Hematopoietic multipotent progenitor cell treated with erythropoietin and hydrocortisone succinate and interleukin-3 and kit ligand, for 8 days (in vitro differentiated cells): ENCODE measurements at places on chromosomes 6 and 20.

- DNase-seq, result no peak
Observed at GRCh38 chr20:21767739-21768223, 62.3 kb downstream of the PAX1 start.

- no peak for DNase-seq
Observed at GRCh38 chr6:107786709-107787588, 37.2 kb downstream of the SCML4 start.

GRCh38 chr20:1920252-1920651, 25.0 kb downstream of the SIRPA start:
- DNase-seq, result no peak

- DNase-seq, result peak; percentile 51
Observed at GRCh38 chr6:30769088-30769852, 24.9 kb upstream of the IER3 start.

- peak; percentile 52 for DNase-seq
Observed at GRCh38 chr20:289693-290083, 862 bp downstream of the C20orf96 start.

DNA sequence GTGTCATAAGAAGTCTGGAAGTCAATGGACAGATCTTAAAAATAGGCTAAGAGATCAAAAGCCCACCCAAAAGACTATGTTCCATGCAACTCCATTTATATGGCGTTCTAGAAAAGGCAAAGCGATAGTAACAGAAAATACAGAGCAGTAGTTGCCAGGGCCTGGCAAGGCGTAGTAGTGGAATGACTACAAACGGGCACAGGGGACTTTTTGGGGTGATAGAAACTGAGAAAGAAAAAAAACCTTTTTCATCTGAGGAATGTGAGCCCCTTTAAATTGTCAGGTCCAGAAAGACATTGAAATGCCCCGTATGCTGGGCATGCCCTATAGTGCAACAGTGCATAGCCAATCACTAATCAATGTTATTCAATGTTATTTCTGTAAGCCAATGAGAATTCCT, 47.2 kb upstream of the FAM50B start:
- no peak for DNase-seq

- DNase-seq, result no peak
Observed at GRCh38 chr6:122749451-122750050, 30.0 kb upstream of the FABP7 start.

- peak; percentile 46 for DNase-seq
Observed at GRCh38 chr20:3407040-3407770, at the start of gene DNAAF9. Gene DNAAF9 (minus strand): TSS chr20:3407669. CDS start chr20:3407557, 112 bp downstream.

- DNase-seq, result no peak
Observed at GRCh38 chr6:125584468-125584939, 164.9 kb upstream of the HEY2 start.

DNA sequence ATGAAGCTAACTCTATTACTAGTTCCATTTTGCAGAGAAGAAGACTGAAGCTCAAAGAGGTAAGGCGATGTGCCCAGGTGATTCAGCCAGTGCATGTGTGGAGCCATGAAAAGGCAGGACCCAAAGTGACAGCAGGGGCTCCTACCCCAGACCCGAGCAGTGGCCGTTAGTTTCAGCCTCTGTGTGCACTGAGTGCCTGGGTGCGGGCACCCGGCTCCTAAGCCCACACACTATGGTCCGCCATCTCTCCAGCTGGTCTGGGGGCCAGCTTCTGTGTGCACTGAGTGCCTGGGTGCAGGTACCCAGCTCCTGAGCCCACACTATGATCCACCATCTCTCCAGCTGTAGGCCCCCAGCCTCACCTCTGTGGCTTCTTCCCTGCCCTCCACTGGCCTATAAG, 123.5 kb upstream of the CST7 start:
- DNase-seq, result no peak

GRCh38 chr6:10418862-10419748, 4.2 kb upstream of the TFAP2A start:
- DNase-seq, result no peak

- no peak for DNase-seq
Observed at GRCh38 chr6:102313699-102314098, 920.2 kb downstream of the GRIK2 start.

DNA sequence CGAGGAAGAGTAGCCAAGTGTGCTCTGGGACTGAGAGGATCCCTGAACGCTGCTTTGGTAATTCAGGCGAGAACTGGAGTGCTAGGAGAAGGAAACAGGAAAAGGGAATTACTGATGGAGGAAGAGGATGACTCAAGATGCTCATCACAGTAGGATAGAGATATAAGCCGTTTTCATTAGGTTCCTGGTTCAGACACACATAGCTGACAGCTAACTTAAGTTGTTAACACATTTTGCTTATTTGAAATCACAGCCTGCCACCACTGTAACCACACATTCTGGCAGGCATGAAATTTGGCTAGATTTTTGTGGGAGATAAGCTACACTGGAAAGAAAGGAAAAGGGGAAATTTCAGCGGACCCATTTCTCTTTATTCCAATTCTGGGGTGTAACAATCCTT, 138.2 kb upstream of the SLC22A16 start:
- DNase-seq, result no peak

DNA sequence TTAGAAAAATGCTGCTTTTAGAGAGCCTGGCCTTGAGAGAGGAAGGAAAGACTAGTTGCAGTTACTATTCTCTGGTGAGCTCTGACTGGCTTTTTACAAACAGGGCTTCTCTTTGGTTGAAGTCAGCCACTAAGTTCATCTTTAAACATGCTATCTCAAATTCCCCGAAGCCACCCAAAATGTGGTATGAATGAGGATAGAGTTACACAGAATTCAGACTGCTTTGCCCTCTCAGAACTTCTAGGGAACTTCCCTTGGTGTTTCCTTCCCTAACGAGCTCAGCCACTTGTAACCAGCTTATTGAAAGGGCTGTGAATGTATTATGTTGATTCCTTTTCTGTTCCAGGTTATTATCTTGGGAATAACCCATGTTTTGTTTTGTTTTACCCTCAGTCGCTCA, 73.5 kb downstream of the EFHC1 start:
- DNase-seq, result no peak

- DNase-seq, result no peak
Observed at GRCh38 chr6:100566563-100566962, 101.8 kb upstream of the SIM1 start.

DNA sequence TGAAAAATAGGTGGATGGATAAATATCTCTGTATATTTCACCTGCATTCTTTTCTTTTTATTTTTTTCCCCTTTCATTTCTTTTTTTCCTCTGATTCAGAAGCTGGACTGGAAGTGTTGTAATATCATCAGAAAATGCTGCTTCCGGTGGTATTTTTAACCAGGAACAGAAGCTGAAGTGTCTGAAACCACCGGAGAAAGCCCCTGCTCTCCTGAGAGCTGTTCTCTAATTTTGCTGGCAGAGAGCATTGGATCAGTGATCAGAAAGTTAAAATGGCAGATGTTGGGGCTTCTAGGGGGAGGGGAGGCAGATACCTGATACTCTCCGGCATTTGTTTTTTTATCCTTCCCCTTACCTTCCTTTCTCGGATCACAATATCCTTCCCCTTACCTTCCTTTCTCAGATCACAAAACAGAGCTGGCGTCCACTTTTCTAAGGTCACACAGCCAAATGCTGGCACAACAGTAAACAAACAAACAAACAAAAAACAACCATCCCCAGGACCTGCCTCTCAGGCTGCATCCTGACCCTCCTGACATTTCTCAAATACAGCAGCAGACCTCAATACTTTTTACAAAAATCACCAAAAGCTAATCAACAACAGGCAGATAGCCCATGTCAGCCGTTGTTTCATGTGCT, 143.2 kb upstream of the ZNF217 start:
- no peak for DNase-seq

DNA sequence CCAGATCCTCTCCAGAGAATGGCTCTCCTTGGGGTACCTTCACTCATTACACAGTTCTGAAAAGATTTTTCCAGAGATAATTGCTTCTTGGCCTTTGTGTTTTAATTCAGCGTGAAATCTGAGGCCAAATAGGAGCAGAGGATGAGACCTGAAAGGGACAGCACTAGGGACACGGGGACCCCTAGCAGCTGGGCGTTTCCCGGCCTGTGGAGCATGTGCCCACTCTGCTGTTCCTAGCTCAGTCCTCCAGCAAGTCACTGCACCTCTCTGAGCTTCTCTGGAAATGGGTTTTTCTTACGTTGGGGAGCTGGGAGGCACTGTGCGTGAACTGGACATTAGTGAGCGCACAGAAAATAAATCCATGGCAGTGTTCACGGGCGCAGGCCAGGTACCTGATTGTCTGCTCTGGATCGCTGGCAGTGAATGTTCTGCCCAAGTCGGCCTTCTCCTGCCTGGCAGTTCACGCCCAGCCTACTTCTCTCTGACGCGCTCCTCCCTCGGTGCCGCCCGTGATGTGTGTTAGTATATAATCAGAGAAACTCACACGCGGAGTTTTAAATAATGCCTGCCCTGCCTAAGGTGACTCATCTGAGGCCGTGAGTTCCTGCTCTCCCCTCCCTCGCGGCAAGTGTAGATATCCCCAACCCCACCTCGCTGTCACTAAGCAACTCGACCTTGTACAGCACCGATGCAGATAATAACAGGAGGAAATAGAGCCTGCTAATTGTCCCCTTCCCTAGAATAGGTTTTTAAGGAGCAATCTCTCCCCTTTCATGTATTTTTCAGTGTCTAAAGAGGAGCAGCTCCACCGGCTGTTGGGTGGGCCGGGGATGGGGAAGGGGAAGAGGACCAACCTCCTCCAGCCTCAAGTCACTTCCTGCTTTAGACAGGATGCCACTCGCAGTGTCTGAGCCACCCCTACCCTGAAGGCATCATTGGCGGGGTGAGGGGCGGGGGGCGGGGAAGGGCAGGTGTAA, 2.7 kb upstream of the TUBB2A start:
- peak; percentile 93 for DNase-seq

DNA sequence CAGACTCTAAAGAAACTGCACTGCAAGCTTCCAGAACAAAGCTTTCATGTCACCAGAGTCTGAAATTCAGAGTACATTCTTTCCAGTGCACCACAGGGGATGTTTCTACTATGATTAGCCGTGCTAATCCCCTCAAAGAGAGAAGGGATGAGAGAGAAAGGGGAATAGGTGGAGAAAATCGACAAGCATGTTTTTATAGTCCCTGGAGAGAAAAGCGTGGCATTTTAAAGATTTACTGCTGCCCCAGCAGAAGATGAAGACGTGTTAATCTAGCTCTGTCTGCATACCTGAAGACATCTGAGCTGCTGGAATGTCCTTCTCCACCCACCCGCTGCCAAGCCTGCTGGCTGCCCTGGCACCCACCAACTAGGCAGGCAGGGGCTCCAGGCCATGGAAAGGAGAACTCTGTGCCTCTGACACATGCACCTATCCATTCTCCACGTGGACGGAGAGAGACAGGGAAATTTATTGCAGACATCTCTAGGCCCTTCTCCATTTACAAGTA, 4.1 kb downstream of the MYLK4 start:
- DNase-seq, result no peak

- no peak for DNase-seq
Observed at GRCh38 chr6:56156643-56157042, 90.7 kb downstream of the COL21A1 start.

GRCh38 chr6:9761220-9761619, 653.7 kb downstream of the TFAP2A start:
- no peak for DNase-seq

DNA sequence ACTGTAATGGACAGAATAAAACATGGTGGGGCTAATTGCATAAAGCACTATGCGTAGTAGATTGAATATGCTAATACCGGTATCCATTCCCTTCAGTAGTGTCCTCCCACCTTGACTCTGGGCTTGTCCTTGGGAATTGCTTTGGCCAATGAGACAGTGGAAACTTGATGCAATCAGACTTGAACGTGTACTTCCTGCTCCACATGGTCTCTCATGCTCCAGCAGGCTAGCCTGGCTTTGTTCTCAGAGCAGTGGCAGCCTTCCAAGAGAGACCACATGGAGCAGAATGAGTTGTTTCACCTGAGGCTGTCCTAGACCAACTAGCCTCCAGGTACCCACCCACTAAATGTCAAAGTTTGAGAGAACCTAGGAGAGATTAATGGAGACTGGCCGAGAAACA, 37.0 kb upstream of the BTBD3 start:
- DNase-seq, result no peak

DNA sequence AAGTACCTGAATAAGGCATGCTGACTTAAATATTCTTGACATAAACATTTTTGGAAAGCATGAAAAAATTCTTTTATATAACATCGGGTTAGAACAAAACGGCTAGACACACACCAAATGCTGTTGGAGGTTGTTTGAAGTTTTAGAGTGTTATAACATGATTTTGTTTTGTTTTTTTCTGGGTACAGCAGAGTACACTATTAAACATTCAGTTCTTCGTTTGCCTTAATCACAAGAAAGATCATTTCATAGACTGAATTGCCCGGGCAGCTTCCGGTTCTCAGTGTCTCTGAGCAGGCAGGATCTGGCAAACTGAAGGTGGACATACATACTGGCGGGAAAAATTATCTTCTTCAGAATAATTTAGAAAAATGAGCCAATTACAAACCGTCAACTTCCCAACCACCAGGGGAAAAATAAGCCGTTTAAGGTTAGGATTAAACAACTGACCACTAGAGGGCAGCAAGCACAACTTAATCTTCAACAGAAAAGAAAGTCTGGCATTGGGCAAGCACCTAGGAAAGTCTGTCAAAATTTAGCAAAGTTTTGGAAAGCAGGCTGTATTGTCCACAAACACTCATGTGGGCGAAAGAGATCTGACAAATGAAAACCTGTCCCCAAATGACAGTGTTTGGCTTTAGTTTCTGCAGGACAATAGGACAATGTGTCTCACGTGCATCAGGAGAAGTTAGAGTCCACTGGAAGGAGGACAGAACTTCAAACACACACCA, 15.0 kb downstream of the ZNF217 start:
- DNase-seq, result peak; percentile 95

GRCh38 chr6:137412562-137412961, 81.6 kb downstream of the OLIG3 start:
- DNase-seq, result no peak

GRCh38 chr6:135657207-135657606, 159.7 kb upstream of the AHI1 start:
- no peak for DNase-seq

DNA sequence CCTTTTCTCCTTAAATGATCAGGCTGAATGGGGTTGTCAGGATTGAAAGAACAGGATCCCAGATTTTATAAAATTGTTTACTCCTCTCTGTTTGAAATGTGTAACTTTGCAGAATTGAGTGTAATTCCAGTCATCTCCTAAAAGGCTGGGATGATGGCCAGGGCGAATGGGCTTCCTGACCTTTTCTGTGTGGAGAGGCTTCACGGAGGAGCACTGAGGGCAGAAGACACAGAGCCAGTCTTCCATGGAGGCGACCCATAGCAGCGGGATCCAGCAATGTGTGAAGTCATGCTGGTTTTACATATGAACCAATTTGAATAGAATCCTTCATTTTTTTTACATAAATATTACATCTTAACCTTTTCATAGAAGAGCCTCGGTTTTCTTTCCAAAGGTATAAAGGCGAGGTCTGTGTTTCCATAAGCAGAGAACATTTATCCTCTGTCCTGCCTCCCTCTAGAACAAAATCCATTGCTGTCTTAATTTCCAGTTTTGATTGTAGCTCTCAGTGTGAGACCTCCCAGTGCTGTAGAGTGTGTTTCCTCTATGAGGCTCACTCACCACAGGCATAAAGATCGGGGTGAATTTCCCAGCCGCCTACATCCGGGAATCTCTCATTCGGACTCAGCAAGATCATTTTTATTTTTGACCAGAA, 369.7 kb upstream of the FLRT3 start:
- no peak for DNase-seq
